ENCODE measurements at places on chromosomes 3 and 15.
A peak's percentile ranks its signal among the peaks of the same experiment; 100 is the strongest.

- no peak for DNase-seq
Measured at GRCh38 chr3:156792945-156793344, 33.2 kb upstream of the LEKR1 start.

DNA sequence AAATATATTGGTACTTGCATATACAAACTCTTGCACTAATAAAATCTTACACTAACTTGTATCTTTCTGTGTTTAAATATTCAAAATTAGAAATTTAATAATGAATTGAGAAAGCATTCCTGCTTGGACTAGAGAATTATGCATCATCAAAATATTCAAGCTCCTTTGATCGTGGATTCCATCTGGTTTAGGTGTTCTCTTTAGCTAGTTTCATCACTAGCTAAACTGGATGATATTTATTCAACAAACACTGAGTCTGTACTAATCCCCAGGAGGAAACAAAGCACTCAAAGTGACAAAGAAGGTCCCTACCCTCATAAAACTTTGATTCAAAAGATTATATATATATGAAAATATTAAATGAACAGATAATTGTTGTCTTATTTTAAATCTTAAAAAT, 1360.9 kb upstream of the ALCAM start:
- no peak for DNase-seq

GRCh38 chr3:184600685-184601377, 39.2 kb downstream of the EPHB3 start:
- no peak for DNase-seq

- DNase-seq: no peak
Measured at GRCh38 chr3:108602249-108602934, 12.9 kb downstream of the DZIP3 start.

- no peak for DNase-seq
Measured at GRCh38 chr15:70483513-70483912, 279.8 kb downstream of the UACA start.

DNA sequence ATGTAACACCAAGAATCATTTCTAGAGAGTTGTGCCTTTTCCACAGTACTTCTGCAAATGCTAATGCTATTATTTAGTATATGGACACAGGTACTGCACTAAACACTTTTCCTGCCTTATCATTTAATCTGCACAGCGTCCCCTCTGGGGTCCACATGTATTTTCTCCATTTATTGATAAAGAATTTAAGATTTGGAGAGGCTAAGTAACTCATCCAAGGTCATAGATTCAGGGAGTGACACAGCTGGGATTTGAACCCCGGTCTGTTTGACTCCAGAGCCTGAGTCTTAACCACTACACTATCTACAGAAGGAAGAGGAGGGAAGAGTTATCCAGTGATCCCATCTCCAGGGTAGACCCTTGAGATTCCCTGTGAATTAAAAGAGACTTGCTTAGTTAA, 24.9 kb upstream of the TPRG1 start:
- peak; percentile 10 for DNase-seq

DNA sequence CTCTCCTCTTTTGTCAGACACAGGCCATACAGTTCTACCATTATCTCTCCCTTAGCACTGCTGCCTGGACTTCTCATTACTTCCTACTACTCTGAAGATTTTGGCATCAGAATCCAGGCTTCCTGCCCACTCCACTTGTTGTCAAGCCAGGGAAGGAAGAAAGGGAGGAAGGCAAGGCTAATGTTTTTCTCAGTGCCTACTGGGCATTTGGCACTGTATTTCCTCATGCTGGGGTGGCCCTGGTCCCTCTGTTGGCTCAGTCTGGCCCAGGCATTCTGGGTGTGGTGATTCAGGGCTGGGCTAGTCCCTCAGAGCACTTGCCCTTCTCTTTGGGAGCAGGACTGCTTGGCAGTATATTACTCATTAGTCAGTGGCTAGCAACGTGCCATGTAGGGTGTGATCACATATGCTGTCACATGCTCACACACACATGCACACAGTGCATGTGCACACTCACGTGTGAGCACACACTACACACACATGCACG, 52.9 kb downstream of the BSN start:
- DNase-seq: peak; percentile 43

DNA sequence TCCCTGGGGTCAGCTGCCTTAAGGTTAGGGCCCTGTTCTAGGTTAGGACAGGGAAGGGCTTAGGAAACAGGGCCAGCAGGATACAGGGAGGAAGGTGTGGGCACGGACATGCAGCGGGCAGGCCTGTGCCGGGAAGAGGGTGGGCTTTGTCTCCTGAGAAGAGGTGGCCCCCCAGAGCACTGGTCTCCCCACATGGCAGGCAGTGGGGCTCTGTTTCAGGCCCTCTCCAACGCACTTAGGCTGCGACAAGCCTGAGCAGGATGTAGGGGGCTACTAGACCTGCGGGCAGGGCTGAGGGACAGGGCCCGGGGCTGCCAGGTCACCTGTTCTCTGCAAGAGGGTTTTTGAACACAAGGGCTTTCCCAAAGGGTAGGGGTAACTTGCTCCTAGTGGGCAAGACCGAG, 33.5 kb downstream of the KLF13 start:
- no peak for DNase-seq

DNA sequence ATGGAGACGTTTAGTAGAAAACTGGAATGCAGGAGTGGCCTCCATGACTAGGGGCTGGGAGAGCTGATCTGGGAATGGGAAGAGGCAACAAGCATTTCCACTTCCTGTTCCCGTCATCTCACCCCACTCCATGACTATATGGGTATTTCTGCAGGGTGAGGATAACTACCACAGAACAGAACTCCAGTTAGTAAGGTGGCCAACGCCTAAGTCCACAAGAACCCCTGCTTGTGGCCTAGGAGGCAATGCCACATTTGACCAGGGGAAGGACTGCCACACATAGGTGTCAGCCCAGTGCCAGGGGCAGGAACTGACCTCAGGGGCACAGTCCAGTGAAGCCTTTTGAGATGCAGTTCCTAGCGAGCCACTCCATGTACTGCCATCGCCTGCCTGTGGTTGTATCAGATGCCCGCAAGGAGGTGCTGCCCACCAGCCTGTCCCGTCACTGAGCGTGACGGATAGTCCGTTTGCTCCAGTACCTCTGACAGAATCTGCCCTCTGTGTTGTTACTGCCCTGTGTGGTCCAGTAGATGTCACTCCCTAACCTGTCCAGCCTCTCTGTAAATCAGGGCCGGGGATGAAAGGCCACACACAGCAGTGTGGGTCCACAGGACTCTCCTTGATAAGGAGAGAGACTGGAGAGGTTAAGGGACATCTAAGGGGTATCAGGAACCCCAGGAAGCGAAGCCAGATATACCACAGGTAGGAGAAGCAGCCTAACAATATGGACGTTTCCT, 3.5 kb upstream of the MTFMT start:
- DNase-seq: peak; percentile 56

- no peak for DNase-seq
Measured at GRCh38 chr15:90844696-90845095, 23.7 kb upstream of the FURIN start.

- DNase-seq: no peak
Measured at GRCh38 chr3:97713634-97714033, 50.9 kb upstream of the ARL6 start.

DNA sequence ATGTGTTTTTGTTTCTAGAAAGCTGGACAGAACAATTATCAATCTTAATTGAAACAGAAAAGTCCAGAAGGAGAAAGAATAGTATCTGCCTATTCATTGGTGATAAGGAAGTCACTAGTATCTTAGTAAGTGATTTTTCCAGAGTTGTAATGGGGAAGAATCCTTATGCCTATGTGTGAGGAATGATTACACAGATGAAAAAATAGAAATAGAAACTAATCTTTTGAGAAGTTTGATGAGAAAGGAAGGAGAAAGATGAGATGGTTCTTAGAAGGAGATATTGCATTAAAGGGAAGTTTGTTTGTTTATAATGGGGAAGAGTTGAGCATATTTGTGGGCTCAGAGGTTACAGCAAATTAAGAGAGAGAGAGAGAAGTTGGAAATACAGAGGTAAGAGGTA, 42.7 kb upstream of the CBLB start:
- no peak for DNase-seq

- DNase-seq: peak; percentile 82
Measured at GRCh38 chr3:40476478-40477470, at the start of gene ZNF619. Gene ZNF619 (plus strand): TSS chr3:40477122. CDS start chr3:40477980, 858 bp downstream.

- DNase-seq: peak; percentile 25
Measured at GRCh38 chr15:50633653-50634052, 52.9 kb downstream of the TRPM7 start.

GRCh38 chr3:93906245-93906644, 67.5 kb downstream of the PROS1 start:
- DNase-seq: no peak

DNA sequence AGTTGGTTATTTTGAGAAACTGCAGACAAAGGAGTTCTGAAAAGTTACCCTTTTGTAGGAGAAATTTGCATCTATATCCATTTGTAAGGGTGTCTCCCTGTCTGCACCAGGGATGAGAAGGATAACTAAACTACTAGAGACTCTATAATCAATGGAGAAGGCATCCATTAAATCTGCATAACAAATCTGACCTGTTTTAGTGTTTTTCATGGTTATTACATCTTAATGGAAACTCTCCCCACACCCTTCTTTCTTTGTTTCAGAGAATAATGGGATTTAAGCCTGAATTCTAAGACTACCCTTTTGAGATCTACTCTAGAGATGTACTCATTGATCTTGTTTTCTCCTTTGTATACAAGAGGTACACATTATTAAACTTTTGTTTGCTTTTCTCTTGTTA, 82.0 kb upstream of the DAZL start:
- no peak for DNase-seq

DNA sequence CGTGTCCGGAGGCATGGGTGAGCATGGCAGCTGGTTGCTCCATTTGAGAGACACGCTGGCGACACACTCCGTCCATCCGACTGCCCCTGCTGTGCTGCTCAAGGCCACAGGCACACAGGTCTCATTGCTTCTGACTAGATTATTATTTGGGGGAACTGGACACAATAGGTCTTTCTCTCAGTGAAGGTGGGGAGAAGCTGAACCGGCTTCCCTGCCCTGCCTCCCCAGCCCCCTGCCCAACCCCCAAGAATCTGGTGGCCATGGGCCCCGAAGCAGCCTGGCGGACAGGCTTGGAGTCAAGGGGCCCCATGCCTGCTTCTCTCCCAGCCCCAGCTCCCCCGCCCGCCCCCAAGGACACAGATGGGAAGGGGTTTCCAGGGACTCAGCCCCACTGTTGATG, 49.5 kb downstream of the PGPEP1L start:
- DNase-seq: no peak

DNA sequence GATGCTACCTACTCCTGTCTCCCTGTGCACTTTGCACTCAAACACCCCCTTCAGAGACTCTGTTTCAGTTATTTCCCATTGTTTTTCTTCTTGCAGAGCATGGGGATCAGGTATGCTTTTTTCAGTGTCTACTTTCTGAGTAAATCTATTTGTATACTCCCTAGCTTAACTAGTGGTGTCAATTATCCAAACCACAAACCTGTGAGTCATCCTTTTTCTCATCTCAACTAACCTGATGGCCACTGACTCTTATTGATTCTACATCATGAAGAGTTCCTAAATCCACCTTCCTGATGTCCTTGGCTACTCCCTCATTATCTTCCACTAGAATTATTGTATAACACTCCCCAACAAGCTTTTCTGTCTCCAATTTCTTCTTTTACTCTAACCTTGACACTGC, 68.0 kb downstream of the DIPK2A start:
- no peak for DNase-seq

DNA sequence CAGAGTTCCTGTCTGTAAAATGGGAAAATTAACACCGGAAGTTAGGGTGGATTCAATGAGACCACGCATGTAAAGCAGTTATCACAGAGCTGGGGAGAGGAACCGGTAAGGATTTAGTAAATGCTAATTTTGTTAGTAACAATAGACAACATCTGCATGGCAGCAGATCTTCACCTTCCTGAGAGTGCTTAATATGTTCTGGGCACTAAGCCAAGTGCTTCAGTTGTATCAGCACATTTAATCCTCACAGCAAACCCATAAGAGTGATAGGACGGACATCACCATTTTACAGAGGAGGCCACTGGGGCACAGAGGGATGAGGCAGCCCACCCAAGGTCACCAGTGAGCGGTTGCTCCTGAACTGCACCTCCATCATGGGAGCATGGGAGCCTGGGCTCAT, 189.4 kb downstream of the WNT5A start:
- DNase-seq: no peak

- DNase-seq: no peak
Measured at GRCh38 chr3:30655187-30655812, 48.9 kb downstream of the TGFBR2 start.

- DNase-seq: no peak
Measured at GRCh38 chr3:188670446-188670845, 501.3 kb upstream of the TPRG1 start.

- no peak for DNase-seq
Measured at GRCh38 chr15:57582090-57582489, 9.6 kb upstream of the MYZAP start.

GRCh38 chr3:184637705-184638104, 74.2 kb downstream of the MAGEF1 start:
- DNase-seq: no peak

GRCh38 chr3:133620066-133620784, 41.5 kb downstream of the TOPBP1 start:
- DNase-seq: no peak

DNA sequence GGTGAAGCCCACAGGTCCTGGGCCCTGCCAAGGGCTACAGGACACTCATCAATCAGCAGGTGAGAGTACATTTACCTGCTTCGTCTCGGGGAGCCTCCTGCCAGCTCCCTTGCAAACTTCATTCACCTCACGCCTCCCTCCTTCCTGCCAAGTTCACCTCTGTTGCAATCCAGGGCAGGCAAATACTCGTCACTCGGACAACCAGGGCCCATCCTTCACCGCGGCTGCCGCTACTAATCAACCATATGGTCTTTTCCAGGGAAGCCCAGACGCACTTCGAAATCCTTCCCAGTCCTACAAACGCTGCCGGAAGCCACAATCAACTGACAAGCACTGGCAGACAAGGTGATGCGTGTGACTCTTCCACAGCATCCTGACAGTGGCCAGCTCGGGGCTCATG, 200.7 kb upstream of the NSMCE3 start:
- no peak for DNase-seq

GRCh38 chr3:156120528-156121251, at the start of gene KCNAB1:
Gene KCNAB1 (plus strand): TSS chr3:156120578.
- DNase-seq: no peak

DNA sequence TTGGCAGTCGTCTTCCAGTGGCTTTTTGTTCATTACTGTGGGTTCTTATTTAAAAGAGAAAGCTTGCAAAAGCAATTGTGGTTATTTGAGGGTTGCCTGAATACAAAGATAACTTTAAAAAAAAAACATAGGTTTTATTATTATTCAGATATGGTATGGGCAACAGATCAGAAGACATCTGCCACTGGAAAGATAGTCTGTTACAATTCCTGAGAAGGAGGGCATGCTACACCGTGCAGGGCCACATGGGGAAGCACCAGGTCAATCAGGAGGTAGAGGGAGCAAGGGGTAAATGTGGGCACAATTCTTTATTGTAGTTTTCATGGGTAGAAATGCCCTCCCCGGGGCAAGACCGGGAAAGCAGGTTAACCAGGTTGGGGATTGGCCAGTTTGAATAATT, 46.5 kb downstream of the BBS4 start:
- DNase-seq: no peak
